ENCODE measurements at places on chromosomes 2 and 18.
A peak's percentile ranks its signal among the peaks of the same experiment; 100 is the strongest.

DNA sequence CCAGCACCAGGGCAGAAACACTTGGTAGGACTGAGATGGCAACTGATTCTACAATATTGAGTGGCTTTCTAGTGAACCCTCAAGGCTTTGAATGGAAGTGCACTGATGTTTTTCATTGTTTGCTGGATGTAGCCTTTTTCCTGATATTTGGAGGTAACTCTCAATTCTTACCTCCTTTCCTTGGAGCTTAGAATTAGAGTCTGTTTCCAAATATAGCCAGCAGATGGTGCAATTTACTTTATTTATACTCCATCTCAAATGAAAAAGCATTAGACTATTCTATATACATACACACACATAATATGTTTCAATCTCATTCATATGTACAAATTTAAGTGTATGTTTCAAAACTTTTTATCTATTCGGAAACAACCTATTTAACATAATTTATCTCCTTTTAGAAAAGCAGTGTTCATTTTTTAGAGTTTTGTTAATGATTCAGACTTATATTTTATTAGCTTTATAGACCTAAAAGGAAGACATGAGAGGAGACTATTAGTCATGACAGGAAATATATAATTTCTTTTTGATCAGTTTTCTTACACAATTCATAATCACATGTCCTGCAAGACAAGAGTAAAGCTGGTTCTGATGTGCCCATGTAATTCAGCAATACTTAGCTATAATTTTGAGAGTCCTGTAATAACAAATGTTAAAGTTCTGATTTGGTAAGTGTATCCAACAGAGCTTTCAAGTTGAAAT is 124.8 kb downstream of the NUP35 start:
- DNase-seq, result peak; percentile 57

DNA sequence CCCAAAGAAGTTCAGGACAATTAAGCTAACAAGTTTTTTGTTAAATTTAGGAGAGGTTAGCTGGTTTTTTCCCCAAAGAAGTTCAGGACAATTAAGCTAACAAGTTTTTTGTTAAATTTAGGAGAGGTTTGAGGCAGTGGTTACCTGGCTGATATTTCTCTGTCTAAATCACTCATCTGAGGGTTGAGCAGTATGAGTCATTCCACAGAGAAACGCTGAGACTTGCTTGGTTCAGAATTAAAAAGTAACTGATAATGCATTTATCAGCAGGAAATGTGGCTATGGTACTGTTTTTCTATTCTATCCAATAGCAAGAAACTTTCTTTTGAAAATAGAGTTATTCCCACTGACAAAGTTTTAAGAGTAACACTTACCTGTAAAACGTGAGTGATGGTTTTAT is 22.8 kb upstream of the KIDINS220 start:
- DNase-seq, result no peak

GRCh38 chr2:65714866-65715265 is 282.5 kb upstream of the SPRED2 start:
- DNase-seq, result no peak

DNA sequence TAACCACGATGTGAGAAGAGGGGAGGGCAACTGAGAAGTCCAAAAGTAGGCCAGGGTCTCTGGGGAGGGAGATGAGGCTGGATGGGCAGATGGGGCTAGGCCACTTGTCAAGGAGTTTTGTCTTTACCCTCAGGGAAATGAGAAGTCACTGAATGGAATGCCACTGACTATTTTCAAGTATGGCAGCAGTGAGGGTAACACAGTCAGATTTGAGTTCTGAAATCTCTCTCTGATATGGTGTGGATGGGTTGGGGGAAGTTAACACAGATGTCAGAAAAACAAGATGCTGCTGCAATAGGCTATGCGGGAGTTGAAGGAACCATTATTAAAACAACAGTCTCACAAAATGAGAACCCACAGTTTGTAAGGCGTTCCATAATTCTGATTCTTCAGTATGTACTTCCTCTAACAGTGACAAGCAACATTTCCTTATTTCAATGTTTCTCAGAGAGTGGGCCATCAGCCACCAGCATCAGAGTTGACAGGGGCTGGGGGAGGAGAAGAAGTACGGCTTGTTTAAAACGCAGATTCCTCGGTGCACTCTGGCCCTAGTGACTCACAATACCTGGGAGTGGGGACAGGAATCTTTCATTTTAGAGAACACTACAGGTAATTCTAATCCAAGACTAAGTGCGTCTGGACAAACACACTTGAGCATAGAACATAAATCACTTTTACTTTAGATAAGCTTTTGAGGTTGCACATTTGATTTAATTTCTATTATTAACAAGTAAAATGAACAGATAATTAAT is 301.5 kb upstream of the LYPD1 start:
- no peak for DNase-seq

DNA sequence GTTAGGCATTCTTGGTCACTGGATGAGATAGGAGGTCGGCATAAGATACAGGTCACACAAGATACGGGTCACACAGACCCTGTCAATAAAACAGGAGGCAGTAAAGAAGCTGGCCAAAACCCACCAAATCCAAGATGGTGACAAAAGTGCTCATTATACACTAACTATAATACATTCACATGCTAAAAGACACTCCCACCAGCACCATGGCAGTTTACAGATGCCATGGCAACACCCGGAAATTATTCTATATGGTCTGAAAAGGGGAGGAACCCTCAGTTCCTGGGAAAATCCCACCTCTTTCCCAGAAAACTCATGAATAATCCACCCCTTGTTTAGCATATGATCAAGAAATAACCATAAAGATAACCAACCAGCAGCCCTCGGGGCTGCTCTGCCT is 56.0 kb upstream of the PTPRM start:
- no peak for DNase-seq

- DNase-seq, result no peak
Measured at GRCh38 chr2:75389271-75389670, 171.5 kb downstream of the EVA1A start.

DNA sequence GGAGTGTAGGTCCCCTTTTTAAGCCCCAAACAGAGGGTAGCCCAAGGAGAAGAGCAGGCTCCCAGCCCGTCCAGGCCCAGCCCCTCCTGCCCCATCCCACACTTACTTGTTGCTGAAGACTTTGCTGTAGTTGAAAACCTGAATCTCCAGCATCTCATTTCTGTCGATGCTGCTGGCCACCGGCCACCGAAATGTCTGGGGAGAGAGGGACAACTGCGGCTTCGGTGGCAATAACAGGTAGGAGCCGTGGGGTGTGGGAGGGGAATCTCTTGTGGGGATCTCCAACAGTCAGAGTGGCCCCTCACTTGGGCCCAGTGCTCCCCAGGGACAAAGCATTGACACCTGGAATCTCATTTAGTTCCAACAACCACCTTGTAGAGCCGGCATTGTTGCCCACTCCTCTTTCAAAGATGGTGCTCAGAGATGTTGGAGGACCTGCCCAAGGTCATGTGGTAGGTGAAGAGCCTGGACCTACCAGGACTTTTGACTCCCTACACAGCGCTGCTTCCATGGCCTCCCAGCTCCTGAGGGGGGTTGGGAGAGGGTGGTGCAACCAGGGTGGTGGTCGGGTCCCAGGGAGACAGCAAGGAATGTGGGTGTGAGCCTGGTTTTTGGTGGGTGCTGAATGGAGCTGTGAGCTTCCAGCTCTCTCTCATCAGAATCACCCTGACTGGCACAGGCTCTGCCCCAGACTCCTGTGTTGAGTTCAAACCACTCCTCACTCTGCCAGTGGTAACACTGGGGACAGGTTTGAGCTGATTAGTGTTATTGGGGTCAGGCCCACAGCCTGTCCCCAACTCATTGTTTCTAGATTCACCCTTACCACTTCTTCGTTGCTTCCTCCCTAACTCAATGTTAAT is 50.0 kb upstream of the OTOF start:
- DNase-seq, result no peak

DNA sequence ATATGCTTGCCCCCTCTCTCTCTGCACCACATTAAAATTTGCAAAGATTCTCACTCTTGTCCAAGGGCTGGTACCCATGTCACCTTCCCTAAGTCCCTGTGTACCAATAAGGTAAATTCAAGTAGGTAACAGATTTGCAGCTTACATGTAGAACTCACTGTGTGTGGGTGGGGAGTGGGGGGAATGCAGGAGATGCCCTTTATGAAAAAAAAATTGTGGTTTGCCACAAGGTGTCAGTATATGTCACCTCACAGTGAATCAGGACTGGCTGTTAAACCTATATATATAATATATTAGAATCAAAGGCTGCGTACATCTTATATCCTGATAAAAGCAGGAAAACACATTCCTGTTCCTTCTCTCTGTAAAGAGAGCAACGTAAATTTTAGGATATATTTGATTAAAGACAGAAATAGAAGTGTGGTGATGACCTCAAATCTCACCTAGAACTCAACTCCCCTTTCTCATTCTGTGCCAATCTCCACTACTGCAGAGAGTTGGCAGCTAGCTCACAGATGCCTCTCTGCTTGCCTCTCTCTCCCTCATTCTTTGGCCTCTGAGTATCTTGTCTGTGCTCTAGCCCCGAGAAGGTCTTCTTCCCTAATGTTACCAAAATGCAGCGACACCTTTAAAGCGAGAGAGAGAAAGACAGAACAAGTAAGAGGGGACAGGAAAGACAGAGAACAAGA is 536 bp downstream of the XDH start:
- no peak for DNase-seq

GRCh38 chr2:100831158-100831750 is 11.3 kb downstream of the NPAS2 start:
- DNase-seq, result no peak

GRCh38 chr2:159613651-159614285 is 2.6 kb downstream of the BAZ2B start:
- peak; percentile 15 for DNase-seq

- no peak for DNase-seq
Measured at GRCh38 chr2:239674981-239675825, 274.4 kb upstream of the HDAC4 start.

DNA sequence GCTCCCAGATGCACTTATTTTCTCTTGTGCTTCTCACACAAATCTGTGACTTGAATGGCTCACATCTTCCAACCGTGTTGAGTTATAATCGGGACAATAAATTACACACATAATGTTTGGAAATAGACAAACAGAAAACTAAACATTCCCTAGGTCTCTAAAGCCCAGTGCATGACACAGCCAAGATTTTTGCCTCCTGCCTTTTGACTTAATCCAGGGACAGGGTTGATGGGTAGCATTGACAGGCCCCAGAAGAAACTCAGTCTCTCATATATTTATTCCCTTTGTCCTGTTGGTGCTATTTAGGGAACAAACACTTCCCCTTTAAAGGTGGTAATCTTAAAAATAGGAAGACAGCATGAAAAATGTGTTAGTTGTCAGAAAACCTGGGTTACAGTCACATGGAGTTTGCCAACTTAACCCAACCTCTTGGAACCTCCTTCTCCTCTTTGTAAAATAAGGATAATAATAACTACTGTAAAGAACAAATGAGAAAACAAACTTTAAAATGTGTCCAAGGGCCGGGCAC is 24.0 kb upstream of the ARPC2 start:
- DNase-seq, result no peak

GRCh38 chr2:85819811-85820510 is 66.2 kb downstream of the ATOH8 start:
- no peak for DNase-seq

DNA sequence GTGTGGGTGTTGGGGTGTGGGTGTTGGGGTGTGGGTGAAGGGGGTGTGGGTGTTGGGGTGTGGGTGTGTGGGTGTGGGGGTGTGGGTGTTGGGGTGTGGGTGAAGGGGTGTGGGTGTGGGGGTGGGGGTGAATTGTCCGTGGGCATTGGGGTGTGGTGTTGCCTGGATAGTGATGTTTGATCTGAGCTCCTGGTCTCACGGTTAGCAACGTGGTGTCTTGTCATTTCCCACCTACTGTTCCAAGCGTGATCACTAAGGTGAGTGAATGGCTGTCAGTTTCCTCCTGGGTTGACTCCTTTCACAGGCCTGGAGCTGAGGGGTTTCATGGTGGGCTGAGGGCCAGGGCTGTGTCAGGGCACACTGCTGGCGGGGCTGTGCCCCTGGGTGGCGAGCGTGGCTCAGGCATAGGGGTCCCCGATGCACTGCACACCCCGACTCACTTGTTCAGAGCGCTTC is 27.2 kb downstream of the RTP5 start:
- DNase-seq, result no peak

GRCh38 chr2:166592750-166593149 is 98.7 kb upstream of the SCN7A start:
- DNase-seq, result no peak

- DNase-seq, result no peak
Measured at GRCh38 chr2:195395362-195395761, 261.7 kb upstream of the SLC39A10 start.

DNA sequence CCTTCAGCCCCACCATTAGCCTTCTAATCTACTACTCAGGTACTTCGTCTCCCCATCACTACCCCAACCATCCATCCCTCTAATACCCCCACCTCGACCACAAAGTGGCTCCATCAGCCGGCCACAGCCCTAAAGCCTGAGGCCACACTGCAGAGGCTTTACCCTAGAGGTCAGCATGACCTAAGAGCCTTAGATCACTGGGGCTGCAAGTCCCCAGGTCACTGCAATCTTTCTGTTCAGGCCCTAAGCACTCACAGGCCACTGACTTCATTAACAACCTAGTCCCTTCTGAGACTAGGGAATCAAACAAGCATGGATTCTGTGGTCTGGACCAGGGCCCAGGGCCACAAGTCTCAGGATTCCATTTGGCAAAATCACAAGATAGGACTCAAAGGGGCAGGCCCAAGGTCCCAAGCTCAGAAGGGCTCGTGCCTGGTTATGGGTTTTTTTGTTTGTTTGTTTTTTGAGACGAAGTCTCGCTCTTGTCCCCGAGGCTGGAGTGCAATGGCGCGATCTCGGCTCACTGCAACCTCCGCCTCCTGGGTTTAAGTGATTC is 37.0 kb upstream of the PKDCC start:
- DNase-seq, result no peak

DNA sequence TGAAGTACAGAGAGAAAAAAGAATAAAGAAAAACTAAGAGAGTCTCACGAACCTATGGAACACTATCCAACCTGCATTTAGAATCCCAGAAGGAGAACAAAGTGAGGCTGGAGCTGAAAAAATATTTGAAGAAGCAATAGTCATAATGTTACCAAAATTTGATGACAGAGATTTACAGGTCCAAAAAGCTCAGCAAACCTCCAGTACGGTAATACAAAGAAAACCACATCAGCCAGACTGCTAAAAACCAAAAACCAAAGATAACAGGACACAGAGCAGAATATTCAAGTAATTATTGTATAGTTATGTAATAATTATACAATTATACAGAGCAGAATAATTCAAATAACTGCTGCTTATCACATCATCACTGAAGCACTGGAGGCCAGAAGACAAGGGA is 23.7 kb downstream of the ATL2 start:
- DNase-seq, result no peak

DNA sequence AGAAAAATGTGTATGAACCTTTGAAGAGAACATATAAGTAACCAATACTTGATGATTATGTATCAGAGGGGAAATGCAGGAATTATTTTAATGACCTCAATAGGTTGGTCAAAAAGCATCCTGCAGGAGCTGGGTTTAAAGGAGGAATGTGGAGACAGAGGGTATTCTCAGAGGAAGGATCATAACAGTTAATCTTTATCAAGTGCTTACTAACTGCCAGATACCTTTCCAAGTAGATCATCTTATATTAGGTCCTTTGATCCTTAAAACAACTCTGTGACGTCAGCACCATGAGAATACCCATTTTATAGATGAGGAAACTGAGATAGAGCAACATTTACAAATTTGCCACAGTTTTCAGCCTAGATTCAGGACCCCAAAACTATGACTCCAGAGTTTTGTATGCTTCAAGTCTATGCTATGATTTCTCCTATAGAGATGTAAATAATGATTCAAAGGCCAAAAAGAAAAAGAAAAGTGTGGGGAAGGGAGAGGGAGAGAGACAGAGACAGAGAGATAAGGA is 3.0 kb downstream of the RFTN2 start:
- DNase-seq, result no peak

GRCh38 chr2:205012961-205013360 is 467.7 kb downstream of the PARD3B start:
- no peak for DNase-seq

GRCh38 chr2:174522553-174522952 is 35.7 kb upstream of the GPR155 start:
- no peak for DNase-seq

Data from COLO829 (cell line).